GM19239 (cell line): ENCODE measurements at places on chromosomes 5 and 9.

DNA sequence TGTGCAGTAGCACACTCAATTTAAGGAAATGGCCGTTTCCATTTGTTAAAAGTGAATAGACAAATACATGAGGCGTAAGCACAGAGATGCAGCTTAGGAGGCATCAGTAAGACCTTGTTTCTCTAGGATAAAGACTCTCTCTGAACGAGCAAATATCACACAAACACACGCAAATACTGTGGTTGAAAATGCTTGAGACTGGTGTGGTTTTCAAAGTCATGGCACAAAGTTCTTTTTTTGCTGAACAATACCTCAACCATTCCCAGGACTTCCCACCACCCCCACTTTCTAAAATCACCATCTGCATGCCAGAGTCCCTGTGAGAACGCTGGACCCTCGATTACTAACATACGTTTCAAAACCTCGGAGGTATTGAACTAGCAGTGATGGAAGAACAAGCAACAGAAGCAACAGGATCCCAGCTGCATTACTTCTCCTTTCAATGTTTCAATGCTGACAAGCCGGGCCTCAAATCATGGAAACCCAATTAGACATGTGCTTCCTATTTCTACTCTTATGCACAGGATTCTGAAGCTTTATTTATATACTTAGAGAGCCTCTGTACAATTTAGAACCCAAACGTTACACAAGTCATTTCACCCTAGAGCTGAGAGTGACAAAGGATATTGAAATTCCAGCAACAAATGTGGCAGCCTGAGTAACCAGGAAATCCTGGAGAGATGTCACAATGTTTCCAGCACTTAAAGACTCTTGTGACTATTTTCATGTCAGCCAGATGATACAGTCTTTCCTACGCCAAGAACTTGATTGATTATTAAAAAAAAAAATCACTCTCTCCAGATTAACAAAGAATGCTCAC is 63.9 kb downstream of the CDC14B start:
- no peak for DNase-seq

DNA sequence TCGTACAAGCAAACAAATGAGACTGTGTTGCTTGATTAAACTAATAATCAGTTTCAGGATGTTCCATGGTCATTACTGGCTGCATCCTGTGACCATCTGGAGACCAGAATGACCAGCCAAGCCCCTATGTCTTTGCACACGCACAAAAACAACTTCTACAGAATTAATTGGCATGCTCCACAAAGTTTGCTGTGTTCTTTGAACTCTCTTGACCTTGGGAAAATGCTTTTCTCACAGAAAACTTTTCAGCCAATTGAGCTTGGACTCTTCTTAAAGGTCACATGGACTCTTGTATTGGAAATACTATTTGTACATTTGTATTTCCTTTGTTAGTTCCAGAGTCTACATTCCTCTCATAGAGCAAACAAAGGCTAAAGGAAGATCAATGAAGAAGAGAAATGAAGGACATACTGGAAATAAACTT is 147.8 kb downstream of the ARRDC3 start:
- no peak for DNase-seq

DNA sequence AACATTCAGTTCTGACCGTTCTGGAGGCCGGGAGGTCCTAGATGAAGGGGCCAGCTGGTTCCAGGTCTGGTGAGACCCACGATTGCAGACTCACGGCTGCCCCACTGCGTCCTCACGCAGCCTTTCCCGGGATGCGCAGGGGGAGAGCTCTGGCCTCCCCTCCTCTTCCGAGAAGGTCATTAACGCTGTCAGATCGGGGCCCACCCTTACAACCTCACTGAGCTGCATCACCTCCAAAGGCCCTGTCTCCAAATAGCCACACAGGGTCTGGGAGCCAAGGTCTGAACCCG is 66.6 kb upstream of the PPP1R26 start:
- DNase-seq, result no peak

- no peak for DNase-seq
Observed at GRCh38 chr5:157602505-157602904, 26.9 kb upstream of the ADAM19 start.

DNA sequence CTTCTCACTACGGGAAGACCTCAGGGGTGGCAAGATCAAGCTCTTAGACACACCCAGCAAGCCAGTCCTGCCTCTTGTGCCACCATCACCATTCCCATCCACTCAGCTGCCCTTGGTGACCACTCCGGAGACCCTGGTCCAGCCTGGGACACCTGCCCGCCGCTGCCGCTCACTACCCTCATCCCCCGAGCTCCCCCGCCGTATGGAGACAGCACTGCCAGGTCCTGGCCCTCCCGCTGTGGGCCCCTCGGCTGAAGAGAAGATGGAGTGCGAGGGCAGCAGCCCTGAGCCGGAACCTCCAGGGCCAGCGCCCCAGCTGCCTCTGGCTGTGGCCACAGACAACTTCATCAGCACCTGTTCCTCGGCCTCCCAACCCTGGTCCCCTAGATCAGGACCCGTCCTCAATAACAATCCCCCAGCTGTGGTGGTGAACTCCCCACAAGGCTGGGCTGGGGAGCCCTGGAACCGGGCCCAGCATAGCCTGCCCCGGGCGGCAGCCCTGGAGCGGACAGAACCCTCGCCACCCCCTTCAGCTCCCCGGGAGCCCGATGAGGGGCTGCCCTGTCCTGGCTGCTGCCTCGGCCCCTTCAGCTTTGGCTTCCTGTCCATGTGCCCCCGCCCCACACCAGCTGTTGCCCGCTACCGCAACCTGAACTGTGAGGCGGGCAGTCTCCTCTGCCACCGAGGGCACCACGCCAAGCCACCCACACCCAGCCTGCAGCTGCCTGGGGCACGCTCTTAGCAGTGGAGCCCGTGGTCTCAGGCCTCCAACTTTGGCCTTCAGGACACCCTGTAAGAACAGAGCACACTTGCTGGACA is 4.1 kb downstream of the TESK1 start:
- DNase-seq, result no peak

- DNase-seq, result no peak
Observed at GRCh38 chr5:168978015-168978414, 322.9 kb downstream of the SLIT3 start.

- DNase-seq, result no peak
Observed at GRCh38 chr5:158947846-158948245, 151.9 kb downstream of the EBF1 start.

GRCh38 chr5:147519380-147519779 is 9.5 kb upstream of the DPYSL3 start:
- no peak for DNase-seq

GRCh38 chr9:104092875-104093600 is 1.1 kb upstream of the SMC2 start:
- no peak for DNase-seq

DNA sequence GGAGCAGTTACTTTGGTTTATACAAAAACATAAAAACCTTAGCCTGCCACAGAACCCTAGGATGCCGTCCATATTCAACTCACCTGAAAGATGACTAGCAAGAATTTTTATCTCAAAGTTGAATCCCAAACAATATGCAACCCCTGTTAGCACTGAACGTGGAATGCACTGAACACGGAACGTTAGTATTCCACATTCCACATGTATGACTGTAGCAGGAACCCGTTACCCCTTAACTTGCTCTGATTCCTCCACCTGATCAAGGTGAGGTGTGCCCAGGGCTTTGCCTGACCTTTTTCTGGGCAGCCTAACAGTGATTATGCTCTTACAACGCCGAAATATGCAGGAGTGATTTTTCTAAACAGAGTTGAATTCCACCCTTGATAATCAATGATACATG is 43.7 kb downstream of the AK8 start:
- no peak for DNase-seq

GRCh38 chr5:151357792-151358191 is 10.4 kb upstream of the SLC36A2 start:
- DNase-seq, result no peak

- peak; percentile 28 for DNase-seq
Observed at GRCh38 chr9:36191290-36191645, 547 bp downstream of the CLTA start.

GRCh38 chr9:127149463-127150390 is 27.3 kb upstream of the ANGPTL2 start:
- no peak for DNase-seq

- no peak for DNase-seq
Observed at GRCh38 chr5:76608833-76609232, 14.4 kb downstream of the F2RL2 start.

DNA sequence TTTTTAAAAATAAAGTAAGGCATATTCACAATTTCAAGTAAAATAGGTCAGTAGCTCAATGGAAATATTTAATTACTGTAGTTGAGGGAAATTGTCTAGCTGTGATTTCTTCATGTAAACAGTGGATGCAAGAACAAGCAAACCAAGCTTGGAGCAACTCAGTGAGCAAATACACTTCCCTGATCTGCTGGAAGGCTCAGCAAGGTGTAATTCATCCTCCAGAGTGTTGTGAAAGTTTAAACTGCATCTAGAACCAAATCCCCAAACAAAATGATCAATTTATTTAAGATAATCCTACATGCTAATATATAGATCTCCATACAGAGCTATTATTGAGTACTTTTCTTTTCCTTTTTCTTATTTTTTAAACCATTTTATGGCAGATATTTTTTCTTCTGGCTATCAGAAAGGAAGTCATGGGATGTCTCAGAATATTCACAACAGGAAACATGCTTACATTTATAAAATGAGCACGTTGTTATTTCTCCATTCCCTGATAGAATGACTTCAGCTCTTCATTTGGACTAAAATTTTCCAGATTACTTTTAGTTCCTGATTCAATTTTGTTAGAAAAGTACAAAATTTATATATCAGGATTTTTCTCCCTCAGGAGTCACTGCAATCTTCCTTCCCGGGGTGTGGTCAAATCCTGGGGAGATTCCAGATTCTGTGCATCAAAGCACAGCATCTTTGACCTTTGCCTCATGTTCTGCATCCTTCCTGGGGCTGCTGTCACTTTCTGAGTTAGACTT is 219.2 kb upstream of the ELL2 start:
- DNase-seq, result no peak

GRCh38 chr9:130186839-130187522 is 14.8 kb downstream of the NCS1 start:
- no peak for DNase-seq

GRCh38 chr5:76669245-76669644 is 46.0 kb upstream of the F2RL2 start:
- no peak for DNase-seq

GRCh38 chr5:4730279-4730678 is 409.9 kb upstream of the ADAMTS16 start:
- no peak for DNase-seq

DNA sequence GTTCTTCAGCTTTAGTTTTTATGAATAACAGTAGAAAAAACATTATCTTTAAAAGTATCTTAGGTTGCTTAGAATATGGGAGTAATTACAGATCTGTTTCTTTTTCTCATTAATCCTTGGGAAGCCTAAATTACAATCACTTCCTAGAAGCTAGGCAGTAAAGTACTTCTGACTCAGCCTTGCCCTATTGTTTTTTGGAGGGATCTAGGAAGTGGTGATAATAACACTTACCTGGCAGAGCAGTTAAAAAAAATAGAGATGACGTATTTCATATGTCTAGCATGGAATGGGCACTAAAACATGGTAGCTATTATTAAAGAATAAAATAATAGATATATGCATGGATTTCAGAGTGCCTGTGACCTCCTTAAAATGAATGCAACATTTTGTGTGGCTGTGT is 8.2 kb upstream of the FST start:
- no peak for DNase-seq

DNA sequence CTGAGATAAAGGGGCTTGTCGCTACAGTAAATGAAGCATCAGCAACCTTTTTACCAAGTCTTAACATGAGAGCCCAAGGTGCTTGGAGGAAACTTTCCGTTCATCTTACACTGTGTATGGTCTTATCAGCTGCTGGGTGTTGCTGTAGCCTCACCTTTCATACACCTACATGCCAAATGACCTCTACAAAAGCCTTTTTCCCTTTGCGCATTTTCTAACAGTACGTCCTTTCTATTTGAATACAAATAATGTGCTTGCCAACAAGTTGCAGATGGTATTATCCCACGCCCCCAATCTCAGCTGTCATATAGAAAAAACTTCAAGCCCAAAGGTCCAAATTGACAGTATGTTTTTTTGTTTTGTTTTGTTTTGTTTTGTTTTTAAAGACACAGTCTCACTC is 96.9 kb downstream of the BNC2 start:
- no peak for DNase-seq

DNA sequence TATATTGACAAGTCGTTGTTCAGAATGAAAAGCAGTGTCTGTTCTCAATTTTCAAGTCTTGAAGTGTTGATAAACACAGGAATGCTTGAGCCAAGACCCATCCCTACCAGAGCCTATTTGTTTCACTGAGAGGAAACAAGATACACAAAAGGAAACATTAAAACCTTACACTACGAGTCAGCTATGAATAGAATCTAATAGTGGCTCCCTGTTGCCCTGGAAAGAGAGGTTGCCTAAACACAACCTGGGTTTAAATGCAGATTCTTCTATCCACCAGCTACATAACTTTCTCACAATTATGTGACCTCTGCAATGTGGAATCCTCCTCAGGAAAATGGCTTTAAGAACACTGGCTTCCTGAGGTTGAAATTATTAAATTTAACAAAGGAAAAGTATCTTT is 29.1 kb upstream of the BNC2 start:
- no peak for DNase-seq

DNA sequence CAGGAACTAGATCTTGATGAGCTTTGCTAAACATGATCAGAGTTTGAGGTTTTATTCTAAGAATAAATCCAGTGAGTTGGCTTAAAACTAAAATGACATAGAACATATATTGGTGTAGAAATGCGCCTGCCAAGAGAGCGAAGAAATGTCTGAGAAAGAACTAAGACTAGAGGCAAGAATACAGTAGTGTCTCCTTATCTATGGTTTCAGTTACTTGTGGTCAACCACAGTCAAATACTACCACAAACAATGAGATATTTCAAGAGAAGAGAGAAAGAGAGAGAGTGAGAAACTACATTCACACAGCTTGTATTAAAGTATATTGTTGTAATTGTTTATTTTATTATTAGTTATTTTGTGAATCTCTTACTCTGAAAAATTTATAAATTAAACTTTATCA is 254.4 kb upstream of the CDH10 start:
- DNase-seq, result no peak

- DNase-seq, result no peak
Observed at GRCh38 chr9:94199776-94200175, 59.3 kb upstream of the ZNF169 start.
